ENCODE measurements at places on chromosomes 6 and 20.

- DNase-seq = no peak
Observed at GRCh38 chr20:62723351-62723750, 14.7 kb downstream of the NTSR1 start.

DNA sequence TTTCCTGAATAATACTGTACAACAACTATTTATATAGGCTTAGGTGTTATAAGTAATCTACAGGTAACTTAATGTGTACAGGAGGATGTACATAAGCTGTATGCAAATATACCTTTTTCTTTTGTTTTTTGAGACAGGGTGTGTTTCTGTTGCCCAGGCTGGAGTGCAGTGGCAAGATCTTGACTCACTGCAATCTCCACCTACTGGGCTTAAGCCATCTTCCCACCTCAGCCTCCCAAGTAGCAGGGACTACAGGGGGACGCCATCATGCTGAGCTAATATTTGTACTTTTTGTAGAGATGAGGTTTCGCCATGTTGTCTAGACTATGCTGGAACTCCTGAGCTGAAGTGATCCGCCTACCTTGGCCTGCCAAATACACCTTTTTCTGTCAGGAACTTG lies 191.7 kb upstream of the ZNF217 start:
- no peak for DNase-seq

DNA sequence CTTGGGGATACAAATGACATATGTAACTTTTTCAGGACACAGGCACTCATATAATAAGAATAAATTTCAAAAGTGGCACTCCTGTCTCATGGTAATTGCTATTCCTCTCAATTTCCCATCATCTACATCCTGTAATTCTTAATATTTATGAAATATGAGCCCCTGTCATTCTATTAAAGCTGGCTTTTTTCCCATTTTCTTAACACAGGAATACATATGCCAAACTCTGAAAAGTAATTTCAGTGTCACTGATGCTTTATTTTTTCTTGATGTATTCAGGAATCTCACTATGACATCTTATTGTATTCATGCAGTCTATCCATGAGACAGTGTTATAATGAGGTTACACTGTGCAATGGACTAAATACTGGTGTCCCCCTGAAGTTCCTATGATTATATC lies 24.3 kb upstream of the FKBP1C start:
- DNase-seq = no peak

- no peak for DNase-seq
Observed at GRCh38 chr6:73233048-73233447, 7.8 kb upstream of the KHDC1L start.

DNA sequence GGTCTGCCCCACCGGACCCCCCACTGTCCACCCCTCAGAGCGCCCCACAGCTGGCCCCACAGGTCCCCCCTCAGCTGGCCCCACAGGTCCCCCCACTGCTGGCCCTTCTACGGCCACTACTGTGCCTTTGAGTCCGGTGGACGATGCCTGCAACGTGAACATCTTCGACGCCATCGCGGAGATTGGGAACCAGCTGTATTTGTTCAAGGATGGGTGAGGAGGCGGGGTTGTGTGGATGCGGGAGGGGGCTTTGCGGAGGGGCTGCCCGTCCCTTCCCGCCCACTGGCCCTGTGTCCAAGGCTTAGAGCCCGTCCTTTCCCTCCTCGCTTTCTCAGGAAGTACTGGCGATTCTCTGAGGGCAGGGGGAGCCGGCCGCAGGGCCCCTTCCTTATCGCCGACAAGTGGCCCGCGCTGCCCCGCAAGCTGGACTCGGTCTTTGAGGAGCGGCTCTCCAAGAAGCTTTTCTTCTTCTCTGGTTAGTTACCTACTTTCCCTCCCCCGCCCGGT lies 4.7 kb downstream of the MMP9 start:
- DNase-seq = peak; percentile 63
